ENCODE measurements at places on chromosomes 5 and 9.
A peak's percentile ranks its signal among the peaks of the same experiment; 100 is the strongest.

DNA sequence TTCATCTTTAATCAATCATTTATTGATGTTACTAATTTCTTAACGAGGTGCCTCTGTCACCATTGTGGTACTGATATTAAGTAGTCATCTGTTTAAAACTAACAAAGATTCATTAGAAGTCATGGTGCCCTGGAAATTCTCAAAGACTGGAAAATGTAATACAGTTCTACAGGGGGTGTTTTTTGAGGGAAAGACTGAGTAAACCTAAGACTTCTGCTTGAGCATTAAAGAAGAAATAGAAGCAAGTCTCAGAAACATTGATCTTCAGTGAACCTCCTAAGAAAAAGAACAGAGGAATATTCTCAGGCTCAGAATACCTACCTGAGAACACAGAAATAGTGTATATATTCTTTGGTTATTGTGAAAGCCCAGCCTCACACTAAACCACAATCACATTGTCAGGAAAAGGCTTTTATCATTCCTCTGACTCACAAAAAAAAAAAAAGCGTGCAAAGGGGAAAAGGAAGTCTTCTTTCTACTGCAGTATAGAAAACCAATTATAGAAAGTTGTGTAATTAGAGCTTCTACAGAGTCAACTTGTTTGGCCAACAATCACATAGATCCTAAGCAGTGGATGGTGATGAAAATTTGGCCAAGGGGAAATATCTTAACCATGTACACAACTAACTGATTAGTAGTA, 60.8 kb downstream of the HINT1 start:
- DNase-seq, result peak; percentile 58

- DNase-seq, result no peak
Observed at GRCh38 chr5:173453167-173453566, 125.0 kb upstream of the STC2 start.

DNA sequence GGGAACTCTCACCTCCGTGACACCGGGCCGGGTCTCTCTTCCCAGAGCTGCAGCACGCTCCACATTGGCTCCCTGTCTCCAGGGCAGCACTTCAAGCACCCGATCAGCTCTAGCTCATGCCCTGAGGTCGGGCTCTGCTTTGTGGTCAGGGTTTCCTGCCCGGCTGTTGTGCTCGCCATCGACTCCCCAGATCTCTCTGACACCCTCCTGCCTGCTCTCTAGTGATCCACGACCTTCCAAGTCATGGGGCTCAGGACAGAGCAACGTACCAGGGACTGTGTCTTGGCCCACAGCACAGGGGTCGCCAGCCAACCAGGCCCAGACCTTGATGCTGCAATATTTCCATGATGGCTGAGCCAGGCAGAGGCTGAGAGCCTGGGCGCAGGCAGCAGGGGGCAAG, 45.1 kb downstream of the PRRT1B start:
- DNase-seq, result no peak

DNA sequence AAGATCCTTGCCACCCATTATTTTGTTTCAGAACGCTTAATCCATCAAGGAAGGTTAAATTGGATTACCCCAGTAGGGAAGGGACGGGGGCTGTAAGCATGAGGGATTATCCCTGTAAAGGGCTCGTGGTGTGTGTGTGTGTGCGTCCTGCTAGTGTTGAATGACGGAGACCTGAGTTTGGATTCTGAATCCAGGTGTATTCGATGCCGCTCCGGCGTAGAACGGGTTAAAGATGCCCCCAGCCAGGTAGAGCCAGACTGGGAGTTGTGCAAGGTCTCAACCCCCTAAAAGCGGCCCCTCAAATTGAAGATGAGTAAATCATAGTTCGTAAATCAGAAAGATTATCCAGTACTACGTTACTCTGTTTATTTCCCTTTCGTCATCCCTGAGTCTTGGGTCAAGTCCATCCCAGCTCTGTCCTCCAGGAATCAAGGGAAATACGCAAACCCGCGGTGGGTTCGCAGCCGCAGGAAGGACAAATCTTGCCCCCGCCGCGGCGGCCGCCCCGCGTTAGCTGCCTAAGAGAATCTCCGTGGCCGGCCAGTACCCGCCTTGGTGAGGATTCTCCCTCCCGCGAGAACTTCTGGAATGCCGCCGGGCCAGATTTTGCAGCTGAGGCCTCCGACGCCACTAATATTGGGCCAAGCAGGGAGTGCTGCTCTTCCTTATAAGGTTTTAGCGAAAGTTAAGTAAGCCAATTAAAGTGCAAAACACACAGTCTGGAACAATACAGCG, 586 bp upstream of the MTAP start:
- no peak for DNase-seq

GRCh38 chr5:180208038-180208434, 975 bp downstream of the RASGEF1C start:
- no peak for DNase-seq

GRCh38 chr5:101942321-101942882, 353.7 kb downstream of the SLCO4C1 start:
- DNase-seq, result peak; percentile 36

DNA sequence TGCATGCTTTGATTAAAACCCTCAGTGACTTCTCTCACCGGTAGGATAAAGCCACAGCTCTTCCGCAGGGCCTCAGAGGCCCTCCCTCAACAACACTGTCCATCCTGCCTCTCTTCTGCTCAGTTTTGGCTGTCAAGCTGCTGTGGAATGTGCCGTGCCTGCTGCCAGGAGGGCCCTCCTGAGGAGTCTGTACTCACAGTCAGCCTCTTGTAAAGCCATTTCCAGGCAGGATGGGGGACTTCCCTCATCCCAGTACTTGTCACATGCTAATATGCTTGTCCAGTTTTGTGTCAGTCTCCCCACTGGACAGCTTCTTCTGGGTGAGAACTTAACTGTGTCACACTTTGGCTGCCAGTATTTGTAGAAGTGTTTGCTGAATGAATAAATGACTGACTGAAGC, 13.9 kb upstream of the DDX41 start:
- DNase-seq, result no peak

DNA sequence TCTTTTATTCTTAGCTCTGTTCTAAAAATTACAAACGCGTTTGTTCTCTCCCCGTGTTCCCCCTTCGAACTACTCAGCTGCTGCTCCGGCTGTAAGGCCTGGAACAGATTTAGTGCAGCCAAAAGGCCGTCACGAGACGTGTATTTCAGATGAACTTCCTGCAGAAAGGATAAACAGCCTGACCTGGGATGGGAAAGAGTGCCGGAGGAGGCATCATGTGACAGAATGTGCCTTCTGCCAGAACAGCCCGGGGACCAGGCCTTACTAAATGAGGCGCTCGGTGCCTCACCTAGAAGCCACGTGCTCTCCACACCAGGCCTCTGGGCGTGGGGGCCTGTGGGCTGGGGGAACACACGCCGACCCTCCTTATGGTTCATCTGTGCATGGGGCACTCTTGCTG, 94.7 kb downstream of the PPARGC1B start:
- DNase-seq, result no peak

DNA sequence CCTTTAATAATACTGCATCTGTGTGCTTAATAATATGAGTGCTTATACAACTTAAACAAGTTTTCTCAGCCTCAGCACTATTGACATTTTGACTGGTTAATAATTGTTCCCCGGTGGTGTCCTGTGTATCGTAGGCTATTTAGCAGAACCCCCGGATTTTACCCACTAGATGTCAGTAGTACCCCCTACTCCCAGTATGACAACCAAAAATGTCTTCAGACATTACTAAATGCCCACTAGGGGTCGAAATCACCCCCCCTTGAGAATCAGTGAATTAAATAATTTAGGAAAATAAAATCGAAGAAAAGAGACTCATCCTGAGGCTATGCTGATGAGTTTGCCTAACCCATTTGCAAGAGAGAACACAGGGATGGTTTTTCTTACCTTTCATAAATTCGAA, 166.3 kb downstream of the ATP10B start:
- DNase-seq, result peak; percentile 44

- no peak for DNase-seq
Observed at GRCh38 chr9:107387409-107387808, 102.2 kb downstream of the KLF4 start.

DNA sequence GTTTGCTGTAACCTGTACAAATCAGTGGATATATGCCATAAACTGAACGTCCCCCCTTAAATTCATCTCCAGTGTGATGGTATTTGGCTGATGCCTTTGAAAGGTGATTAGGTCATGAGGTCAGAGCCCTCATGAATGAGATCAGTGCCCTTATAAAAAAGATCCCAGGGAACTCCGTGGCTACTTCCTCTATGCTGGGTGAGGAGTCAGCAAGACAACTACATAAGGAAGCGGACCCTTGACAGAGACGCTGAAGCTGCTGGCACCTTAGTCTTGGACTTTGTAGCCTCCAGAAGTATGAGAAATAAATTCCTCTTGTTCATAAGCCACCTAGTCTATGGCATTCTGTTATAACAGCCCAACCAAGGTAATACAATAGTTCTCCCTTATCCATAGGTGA, 215.1 kb upstream of the ZNF608 start:
- DNase-seq, result no peak

DNA sequence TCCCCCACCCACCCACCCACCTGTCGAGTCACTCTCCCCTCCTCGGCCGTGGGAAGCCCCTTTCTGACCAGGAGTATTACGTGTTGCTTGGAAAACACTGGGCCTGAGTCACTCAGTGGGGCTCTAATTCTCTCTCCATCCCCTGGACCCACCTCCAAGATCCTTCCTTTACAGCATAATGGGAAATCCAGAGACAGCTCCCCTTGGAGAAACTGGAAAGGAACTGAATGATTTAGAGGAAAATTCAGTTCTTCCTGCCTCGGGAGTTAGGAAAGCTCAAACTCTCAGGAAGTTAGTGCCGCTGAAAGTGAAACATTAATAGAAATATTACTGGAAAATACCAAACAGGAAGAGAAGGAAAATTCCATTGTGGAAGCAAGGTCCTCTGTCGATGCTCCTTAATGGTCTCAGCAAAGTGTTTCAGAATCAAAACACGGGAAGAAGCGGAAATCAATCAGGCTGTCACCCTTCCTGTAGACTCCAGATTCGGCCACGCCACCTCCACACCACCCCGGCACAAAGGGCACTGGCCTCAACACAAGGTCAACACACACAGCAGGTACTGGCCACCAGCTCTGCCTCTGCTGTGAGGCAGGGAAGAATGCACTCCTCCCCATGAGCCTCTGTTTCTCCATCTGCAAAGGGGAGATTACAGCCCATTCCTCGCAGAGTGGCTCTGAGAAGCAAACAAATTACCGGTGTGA, 9.6 kb downstream of the SHB start:
- DNase-seq, result no peak

GRCh38 chr5:72511774-72512592, 4.8 kb upstream of the ZNF366 start:
- DNase-seq, result peak; percentile 76

- DNase-seq, result peak; percentile 39
Observed at GRCh38 chr5:163915481-163915961, 410.1 kb downstream of the MAT2B start.

- peak; percentile 70 for DNase-seq
Observed at GRCh38 chr9:70324963-70325362, 66.2 kb downstream of the SMC5 start.

DNA sequence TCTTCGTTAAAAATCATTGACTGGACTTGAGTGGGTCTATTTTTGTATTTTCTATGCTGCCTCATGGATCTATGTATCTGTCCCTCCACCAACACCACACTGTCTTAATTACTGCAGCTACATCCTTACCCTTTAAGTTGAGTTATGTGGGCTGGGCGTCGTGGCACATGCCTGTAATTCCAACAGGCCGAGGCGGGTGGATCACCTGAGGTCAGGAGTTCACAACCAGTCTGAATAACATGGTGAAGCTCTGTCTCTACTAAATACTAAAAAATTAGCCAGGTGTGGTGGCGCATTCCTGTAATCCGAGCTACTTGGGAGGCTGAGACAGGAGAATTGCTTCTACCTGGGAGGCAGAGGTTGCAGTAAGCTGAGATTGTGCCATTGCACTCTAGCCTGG, 48.2 kb downstream of the XRCC4 start:
- no peak for DNase-seq

DNA sequence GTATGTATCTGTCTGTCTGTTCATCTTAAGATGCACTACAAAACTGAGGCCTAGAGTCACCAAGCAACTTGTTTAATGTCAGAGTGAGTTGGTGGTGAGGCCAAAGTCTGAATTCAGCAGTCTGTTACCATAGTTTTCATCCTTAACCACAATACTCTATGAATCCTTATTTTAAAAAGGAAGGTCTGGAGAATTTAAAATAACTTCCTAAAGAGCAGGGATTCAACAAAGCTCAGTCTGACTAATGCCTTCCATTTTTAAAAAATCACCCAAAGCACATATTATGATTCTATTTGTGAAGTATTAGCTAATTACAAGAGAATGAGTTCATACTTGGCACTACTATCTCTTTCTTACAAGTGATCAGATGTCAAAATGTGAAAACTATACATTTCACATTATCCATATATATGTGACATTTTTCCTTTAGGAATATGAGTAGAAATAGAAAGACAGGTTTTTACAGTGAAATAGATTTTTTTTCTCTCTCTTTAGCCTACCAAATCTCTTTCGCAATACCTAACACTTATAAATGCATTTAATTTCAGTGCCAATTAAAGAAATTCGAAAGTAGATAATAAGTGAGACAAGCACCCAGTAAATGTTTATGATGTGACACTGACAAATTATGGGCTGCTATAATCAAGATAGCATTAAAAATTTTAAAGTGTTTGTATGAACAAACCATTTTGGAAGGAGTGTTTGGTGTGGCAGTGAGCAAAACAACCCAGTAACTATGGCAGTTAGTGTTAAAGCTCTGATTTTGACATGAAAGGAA, 102.3 kb upstream of the CDKN2B start:
- DNase-seq, result no peak

GRCh38 chr5:15366676-15367391, 133.1 kb upstream of the FBXL7 start:
- peak; percentile 72 for DNase-seq

- no peak for DNase-seq
Observed at GRCh38 chr5:66870708-66871107, 274.5 kb downstream of the MAST4 start.

GRCh38 chr5:171115519-171115918, 193.5 kb upstream of the TLX3 start:
- no peak for DNase-seq

- peak; percentile 64 for DNase-seq
Observed at GRCh38 chr5:40960037-40960436, 50.7 kb downstream of the C7 start.

GRCh38 chr5:56123531-56124243, 109.4 kb downstream of the ANKRD55 start:
- peak; percentile 100 for DNase-seq

- no peak for DNase-seq
Observed at GRCh38 chr9:128062846-128063831, 4.0 kb downstream of the NAIF1 start.

GRCh38 chr5:31811210-31811609, 172.3 kb downstream of the PDZD2 start:
- DNase-seq, result peak; percentile 89

- no peak for DNase-seq
Observed at GRCh38 chr9:4118666-4119065, 181.2 kb downstream of the GLIS3 start.

DNA sequence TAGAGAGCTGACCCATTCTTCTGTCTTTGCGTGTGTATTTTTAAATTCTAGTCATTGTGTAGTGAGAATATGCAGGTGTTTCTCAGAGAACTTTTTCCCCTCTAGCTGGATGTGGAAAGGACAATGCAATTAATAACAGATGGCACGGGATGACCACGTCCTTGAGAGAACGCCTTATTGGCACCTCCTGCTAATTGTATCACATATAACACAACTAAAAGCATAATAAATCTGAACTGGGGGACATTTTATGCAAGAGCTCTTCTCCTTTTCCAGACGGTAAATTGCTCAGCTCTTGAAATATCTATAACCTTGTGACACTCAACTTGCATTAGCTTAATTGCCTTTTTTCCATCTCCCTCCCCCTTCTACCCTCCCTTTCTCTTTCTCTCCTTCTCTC, 62.9 kb upstream of the IZUMO3 start:
- DNase-seq, result no peak

GRCh38 chr5:150149618-150150017, 6.0 kb downstream of the PDGFRB start:
- DNase-seq, result no peak

Data from HT1080 (cell line).